ENCODE measurements at places on chromosomes 12 and 14.

GRCh38 chr12:121087467-121088194, 45.0 kb upstream of the P2RX7 start:
- no peak for DNase-seq

DNA sequence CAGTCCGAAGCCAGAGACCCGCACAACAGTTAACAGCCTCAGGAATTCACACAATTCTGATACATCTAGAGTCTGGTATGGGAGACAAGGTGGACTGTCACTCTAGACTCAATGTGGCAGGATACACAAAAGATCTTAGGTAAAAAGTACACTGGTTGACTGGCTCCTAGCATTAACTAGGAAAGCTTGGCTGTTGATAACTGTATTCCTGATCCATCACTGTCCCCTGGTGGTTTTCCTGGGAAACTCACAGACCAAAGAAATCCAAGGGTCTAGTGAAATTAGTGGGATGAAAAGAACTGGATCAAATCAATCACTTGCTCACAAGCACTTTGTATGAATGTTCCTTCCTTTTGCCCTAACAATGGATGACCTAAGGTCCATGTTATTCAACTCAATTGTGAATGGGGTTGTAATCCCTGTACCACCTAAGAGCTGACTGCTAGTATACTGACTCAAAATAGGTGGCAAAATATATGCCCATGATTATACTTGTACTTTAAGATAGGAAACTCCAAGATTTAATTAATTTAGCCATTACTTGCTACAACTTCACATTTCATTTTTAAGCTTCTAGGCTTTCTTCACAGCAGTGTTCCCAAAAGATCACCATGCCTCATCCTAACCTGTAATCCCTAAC, 14.0 kb downstream of the NPC2 start:
- DNase-seq: peak; percentile 8

DNA sequence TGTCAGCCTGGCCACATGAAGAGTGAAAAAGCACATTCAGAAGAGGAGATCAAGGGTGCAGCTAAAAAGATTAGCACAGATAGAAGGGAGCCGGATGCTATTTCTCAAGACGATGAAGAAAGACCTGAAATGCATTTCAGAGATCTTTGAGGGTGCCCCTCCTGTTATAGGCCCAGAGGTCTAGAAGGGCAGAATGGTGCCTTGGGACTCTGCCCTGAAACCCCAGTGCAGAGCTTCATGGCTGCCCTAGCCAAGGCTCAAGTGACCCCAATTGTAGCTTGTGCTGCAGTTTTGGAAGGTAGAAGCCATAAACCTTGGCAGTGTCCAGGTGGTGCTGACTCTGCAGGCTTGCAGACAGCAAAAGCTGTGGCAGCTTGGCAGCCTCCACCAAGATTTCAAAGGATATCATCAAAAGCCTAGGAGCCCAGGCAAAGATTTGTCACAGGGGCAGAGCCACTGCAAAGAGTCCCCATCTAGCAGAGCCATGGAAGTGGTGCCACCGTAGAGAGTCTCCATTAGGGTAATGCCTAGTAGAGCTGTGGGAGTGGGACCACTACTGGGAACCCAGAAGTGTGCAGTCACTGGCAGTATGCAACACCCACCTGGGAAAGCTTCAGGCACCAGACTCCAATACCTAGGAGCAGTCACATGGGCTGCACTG, 6.4 kb downstream of the LACRT start:
- no peak for DNase-seq

- DNase-seq: no peak
These were observed 44.5 kb downstream of the CHGA start for GRCh38 chr14:92967346-92967926.

DNA sequence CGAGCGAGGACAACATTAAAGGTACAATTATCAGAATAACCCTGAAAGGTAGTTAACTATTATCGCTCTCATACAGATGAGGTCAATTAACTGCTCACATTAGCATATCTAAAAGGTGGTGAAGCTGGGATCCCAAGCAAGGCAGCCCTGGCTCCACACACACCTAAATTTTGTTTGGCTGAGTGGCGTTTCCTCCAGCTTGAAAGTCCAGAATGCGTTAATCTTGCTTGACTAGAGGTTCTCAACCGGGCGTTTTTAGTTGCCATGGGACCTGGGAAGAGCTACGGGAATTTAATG, 531 bp downstream of the DLGAP5 start:
- no peak for DNase-seq

DNA sequence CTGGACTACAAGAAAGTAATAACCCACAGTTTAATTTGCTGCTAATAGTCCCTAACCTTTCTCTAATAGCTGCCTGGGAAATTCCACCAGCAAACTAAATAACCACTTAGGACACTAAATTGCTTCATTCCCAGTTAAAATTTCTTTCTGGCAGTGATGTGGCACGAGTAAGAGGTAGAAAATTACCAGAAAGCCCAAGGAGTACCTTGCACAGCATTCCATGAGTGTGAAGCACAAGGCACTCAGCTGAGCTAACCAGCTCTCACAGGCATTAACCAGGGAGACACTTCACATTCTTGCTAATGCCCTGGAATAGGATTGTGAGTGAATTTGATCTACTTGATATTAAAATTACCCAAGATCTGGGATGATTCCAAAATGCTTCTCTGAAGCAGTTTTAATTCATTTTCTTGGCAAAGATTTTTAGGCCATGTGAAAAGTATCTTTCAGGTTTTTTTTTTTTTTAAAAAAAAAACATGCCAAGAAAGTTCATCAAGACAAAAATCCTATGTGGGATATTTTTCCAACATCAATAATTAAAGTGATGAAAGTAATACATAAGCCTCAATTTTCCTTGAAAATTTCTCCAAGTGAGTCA, 29.5 kb downstream of the TSPAN8 start:
- DNase-seq: no peak

DNA sequence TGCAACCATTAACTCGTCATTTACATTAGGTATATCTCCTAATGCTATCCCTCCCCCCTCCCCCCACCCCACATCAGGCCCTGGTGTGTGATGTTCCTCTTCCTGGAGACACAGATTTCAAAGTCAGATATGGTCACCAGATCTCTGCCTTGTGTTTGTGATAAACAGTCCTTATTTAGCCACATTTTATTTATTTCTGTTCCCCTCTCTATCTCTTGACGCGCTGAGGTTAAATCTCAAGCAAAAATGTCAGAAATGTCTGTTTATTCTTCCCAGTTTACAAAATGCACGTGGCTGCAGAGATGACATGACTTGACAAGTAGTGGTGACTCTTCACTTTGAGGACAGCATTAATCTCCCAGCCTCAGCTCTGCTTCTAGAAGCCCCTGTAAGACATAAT, 11.5 kb upstream of the RASSF3 start:
- no peak for DNase-seq

GRCh38 chr12:115324949-115325593, 641.1 kb upstream of the TBX3 start:
- no peak for DNase-seq

GRCh38 chr14:100401792-100402191, 78.7 kb downstream of the SLC25A47 start:
- no peak for DNase-seq

DNA sequence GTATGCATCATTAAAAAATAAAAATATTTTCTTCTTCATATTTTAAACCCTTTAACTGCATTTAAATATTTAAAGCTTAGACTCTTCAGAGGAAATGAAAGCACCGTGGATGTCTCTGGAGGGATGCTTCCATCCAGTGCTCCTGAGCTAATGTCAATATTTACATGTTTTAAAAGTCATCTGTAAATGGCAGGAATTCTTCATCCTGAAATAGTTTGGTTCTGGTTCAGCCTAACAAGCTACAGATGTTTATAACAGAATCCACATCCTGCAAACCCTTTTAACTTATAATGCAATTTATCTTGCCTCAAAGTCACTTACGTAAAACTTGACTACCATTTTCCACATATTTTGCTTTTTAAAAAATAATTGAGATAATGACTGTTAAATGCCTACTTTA, 1207.3 kb downstream of the SLC16A7 start:
- no peak for DNase-seq

- peak; percentile 61 for DNase-seq
These were observed 938 bp upstream of the MAX start for GRCh38 chr14:65103150-65103760.

DNA sequence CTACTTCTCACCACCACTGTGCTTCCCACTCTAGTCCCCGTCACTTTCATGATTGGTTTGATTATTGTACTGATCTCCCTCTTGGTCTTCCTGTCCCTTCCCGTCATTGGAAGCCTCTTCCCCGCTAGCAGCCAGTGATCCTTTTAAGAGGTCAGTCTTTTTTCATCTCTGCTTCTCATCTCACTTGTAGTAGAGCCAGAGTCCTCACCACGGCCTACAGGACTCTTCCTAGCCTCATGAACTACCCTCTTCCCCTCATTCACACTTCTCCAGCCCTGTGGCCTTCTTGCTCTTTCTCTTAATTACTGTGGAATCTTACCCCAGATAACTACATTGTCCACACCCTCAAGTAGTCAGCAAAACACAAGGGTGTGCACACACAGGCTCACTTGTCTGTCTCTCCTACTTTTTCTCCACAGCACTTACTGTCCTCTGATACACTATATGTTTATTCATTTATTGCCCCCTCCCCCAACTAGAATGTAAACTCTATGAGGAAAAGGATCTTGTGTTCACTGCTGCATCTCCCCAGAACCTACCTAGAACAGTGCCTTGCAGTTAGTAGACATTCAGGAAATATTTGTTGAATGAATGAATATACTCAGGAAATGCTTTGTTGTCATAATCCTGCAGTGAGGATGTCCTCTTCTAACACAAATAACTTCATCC, 66.3 kb downstream of the CKB start:
- DNase-seq: no peak

GRCh38 chr12:129844662-129845220, 59.1 kb downstream of the TMEM132D start:
- no peak for DNase-seq

DNA sequence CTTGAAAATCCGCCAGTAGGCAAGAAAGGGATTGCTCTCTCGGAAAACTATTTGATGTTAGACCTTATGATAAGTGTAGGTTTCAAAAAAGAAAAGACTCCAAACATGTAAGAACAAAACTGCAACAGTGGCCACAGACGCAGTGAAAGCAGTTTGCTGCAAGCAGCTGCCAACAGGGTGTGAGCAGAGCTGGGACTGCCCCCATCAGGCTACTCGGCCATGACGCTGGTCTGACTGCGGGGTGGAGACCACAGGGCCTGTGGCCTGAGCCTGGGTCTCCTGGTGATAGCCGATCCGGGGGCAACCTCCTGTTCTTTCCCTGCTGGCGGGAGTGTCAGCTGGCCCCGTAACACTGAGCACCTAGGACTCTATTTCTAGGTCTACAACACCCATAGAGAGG, 63.2 kb downstream of the AMN start:
- DNase-seq: no peak

DNA sequence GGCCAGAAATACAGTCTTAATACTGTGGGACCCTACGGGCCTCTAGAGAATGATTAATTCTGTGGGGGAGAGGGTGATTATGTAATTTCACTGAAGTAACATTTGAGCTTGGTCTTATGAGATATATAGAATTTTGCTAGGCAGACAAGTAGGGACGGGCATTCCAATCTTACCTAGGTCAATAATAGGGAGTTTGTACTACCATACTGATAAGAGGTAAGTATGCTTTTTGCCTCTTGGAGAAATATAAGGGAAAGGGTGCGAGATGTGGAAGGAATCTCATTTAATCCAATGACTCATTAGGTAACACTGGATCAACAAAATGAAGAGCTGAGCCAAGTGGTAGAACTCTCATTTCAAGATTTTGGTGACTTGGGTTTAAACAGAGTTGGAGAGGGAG, 5.2 kb downstream of the RAB5B start:
- DNase-seq: no peak

GRCh38 chr12:104802208-104802607, 155.9 kb downstream of the SLC41A2 start:
- DNase-seq: no peak

GRCh38 chr14:50091240-50091913, 25.0 kb downstream of the VCPKMT start:
- no peak for DNase-seq

GRCh38 chr12:29427964-29428363, 47.0 kb upstream of the ERGIC2 start:
- DNase-seq: no peak

DNA sequence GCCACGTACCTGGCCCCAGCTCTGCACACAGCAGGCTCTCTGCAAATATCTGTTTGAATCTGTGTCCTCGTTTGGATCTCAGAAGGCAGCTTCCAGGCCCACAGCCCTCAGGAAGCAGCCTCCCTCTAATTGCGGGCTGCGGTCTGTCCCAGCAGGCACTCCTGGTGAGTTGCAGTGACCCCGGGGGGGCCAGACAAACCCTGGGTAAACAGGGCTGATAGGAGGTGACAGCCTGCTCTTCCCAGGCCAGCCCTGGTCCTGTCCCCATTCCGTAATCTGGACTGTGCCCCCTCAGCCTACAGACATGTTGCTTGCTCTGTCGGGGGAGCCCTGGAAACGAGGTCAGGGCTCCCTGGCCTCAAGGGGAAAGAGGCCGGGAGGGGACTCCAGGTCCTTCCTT, 2.0 kb downstream of the FOXN4 start:
- DNase-seq: peak; percentile 32

- DNase-seq: no peak
These were observed 7.1 kb upstream of the IFNG-AS1 start for GRCh38 chr12:67982164-67982563.

DNA sequence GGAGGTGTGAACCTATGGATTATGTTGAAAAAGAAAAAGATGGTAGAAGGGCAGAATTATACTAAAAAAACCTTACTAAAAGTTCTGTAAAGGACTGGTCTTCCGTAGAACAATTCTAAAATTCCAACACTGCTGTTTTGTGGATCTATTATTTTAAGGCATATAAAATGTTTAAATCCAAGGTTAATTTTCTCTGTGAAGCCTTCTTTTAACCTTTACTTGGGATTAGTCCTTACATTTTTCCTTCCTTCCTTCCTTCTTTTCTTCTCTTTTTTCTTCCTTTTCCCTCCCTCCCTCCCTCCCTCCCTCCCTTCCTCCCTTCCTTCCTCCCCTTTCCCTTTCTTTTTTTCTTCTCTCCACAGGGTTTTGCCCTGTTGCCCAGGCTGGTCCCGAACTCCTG, 4.9 kb upstream of the GTSF1 start:
- DNase-seq: no peak

- DNase-seq: no peak
These were observed 50.6 kb downstream of the DUSP16 start for GRCh38 chr12:12511895-12512711.

DNA sequence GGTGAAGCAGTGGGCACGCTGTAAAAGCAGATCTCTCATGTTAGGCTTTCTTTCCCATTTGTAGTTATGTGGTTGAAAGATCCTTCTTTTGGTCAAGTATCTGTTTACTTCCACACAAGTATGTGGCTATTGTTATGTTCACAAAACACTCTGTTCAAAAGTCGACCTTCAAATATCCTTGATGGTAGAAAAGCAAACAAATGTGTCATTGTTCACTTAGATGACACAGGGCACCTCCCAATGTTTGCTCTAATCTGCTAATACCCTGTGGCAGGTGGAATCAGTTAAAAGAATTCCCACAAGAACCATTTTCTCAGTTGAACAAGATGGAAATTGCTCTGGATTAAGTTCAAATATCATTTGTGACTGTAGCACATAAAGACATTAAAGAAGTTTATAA, 43.6 kb upstream of the NAA30 start:
- no peak for DNase-seq

GRCh38 chr12:93370947-93371346, 6.8 kb upstream of the NUDT4 start:
- DNase-seq: no peak

- DNase-seq: no peak
These were observed 102.0 kb downstream of the LGR5 start for GRCh38 chr12:71541583-71541982.

Measured in NCI-H526 (cell line).